Natural killer cell (primary cell): ENCODE measurements at places on chromosomes 2 and 18. TPM values are rescaled to one million over a fixed set of nuclear protein-coding genes. Genes with fewer than 3 reads are reported as not detected.

Gene MEP1B
- not detected for total RNA-seq

DNA sequence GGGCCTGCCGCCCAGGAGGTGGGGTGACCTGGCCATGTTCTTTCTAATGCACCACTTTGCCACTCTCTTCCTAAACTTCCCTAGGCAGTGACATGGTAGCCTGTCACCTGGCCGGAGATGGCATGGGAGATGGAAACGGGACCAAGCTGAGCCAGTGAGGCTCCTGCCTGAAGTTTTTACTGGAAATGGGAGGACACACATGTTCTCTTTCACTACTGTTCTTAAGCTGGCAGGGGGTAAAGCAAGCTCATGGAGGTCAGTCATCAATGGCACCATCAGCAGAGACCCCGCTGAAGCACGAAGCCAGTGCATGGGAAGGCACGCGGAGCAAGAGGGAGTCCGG is 50.7 kb downstream of the ATIC start:
- DNase-seq: no peak

DNA sequence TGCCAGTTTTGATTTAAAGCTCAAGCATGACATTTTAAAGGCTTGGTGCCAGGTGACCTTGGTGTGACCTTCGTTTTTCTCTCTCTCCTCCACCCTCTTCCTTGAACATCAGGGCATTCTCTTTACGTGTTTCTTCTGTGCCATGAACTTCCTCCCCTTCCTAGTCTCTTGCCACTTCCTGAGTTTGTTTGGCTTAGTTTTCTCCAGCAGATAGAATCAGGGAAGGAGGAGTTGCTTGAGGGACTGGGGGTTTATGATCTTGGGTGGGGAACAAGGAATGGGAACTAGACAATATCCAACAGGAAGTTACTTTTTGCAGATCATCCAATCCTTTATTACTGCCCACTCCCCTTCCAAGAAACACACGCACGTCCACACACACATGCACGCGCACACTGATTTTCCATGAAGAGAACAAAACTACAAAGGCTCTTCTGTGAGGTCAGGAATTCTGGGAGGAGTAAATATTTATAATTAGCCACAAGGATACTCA is 210.6 kb upstream of the EPAS1 start:
- DNase-seq: no peak

Gene CIDEA
- total RNA-seq: not detected

GRCh38 chr18:26971409-26971808 is 105.9 kb upstream of the AQP4 start:
- DNase-seq: no peak

DNA sequence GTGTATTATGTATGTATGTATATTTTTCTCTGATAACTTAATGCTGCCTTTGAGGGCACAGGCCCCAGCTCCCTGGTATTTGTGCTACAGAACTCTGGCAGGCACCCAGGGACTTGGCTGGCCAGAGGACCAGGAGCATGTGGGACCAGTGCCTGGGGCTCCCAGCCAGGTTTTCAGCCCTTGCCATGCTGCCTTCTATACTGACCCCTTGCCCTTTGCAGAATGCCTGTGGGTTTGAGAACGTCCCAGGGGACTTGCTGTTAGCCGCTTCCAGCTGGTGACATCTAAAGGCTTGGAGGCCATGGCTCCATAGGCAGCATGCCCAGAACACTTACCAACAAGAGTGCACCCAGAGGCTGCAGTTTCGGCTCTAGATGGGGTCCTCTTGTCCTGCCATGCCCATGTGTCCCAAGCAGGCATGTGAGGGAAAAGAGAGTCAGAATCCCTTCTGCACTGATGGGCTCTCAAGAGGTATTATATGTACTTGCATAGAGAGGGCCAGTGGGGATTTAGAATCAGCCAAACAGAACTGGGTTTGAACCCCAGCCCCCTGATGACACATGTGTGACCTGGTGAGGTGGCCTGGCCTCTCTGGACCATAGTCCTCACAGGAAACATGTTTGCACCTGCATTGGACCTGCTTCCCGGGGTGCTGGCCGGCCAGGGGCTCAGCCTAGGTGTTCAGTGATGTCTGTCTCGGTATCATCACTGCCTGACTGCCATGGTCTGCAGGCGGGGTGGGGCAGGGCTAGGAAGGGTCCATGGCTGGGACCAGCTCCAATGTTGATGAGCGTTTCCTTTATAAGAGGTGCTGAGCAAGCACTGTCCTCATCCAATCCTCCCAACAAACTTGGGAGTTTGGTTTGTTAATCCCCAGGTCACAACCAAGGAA is 119.2 kb upstream of the FHL2 start:
- DNase-seq: no peak

Gene TUBA3E
- not detected for total RNA-seq

Gene CD207
- not detected for total RNA-seq
